ENCODE measurements at places on chromosomes 7 and 10.

DNA sequence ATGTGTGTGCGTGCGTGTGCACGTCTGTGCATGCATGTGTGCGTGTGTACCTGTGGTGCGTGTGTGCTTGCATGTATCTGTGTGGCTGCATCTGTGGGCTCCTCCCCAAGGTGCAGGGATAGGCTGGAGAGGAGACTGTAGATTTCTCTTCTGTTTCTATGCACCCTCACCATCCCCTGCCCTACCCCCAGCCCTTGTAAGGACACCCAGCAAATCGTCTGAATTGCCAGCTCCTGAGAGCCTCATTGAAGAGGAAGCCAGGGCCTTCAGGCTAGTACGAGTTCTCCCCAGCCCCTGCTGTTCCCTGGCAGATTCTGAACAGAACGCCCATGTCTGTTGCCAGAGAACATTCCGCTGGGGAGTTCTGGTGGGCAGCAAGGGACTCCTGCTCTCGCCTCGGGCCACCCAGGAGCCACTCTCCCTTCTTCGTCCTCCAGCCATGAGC is 17.0 kb upstream of the TRIM8 start:
- DNase-seq = no peak

GRCh38 chr10:46323176-46323575 is 36.4 kb downstream of the ANTXRL start:
- DNase-seq = no peak

- no peak for DNase-seq
Observed at GRCh38 chr7:69603351-69603750, 5.1 kb downstream of the AUTS2 start.

GRCh38 chr7:150956395-150957132 is 21.6 kb downstream of the KCNH2 start:
- no peak for DNase-seq

DNA sequence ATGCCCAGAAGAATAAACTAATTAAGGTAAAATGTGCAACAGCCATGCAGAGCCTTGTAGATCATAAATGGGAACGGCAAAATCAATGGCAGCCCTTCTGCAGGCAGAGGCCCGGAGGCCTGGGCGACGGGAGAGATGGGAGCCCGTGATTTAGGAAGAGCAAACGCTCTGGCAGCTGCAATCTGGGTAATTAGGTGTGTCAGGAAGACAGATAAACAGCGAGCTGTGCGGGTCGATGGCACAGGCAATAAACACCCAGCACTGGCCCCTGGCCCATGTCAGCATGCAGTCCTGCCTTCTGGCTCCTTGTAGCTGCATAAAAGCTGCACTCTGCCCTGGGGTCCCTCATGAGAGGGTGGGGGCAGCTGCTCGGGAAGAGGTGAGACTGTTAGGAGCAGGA is 78.0 kb downstream of the GOLGA7B start:
- no peak for DNase-seq

- DNase-seq = no peak
Observed at GRCh38 chr7:116834815-116835504, 27.4 kb upstream of the CAPZA2 start.

GRCh38 chr7:55441774-55442522 is 76.8 kb downstream of the LANCL2 start:
- no peak for DNase-seq

DNA sequence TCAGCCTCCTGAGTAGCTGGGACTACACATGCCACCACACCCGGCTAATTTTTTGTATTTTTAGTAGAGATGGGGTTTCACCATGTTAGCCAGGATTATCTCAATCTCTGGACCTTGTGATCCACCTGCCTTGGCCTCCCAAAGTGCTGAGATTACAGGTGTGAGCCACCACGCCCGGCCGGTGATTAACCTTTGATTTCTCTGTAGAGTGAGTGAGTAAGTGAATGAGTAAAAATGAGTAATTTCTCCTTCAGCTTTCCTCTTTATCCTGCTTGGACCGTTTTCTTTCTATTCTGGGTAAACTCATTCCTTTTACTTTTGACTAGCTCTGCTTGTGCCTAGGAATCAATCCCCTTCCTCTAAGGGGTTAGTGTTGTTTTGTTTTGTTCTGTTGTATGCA is 36.8 kb downstream of the ST7 start:
- no peak for DNase-seq

DNA sequence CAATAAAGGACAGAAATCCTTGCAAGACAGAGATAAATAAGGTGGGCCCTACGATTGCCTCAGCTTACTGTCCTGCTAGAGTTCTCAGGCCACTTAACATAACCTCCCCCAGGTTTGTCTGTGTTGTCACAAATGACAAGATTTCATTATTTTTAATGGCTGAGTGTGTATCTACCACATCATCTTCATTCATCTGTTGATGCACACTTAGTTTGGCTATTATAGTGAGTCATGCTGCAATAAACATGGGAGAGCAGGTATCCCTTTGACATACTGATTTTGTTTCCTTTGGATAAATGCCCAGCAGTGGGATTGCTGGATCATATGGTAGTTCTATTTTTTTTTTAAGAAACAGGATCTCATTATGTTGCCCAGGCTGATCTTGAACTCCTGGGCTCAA is 60.6 kb downstream of the PRTFDC1 start:
- no peak for DNase-seq

GRCh38 chr7:144074374-144074773 is 4.8 kb downstream of the OR2A25 start:
- DNase-seq = no peak

DNA sequence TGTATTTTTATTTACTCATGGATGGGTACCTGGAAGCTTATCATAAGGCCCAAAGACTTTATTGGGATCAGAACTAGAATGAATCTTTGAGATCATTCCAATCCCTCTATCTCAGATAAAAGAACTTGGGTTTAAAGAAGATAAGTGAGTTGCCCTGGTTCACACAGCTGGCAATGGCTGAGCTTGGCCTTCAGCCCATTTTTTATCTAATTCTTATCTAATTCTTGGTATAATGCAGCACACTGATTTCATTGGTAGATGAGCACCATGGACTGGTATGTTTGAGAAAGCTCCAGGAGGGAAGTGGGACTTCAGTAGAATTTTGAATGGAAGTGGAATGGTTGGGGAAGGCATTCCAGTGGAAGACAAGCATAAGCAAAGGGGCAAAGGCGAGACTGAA is 558.9 kb downstream of the REEP3 start:
- DNase-seq = no peak

All from keratinocyte (primary cell).